KBM-7 (cell line): ENCODE measurements at places on chromosomes 4 and X.

GRCh38 chr4:152937336-152938236 is 1.5 kb downstream of the FHDC1 start:
- peak; percentile 44 for DNase-seq

- peak; percentile 2 for DNase-seq
Observed at GRCh38 chrX:46072791-46073190, 472.4 kb downstream of the ZNF674 start.

DNA sequence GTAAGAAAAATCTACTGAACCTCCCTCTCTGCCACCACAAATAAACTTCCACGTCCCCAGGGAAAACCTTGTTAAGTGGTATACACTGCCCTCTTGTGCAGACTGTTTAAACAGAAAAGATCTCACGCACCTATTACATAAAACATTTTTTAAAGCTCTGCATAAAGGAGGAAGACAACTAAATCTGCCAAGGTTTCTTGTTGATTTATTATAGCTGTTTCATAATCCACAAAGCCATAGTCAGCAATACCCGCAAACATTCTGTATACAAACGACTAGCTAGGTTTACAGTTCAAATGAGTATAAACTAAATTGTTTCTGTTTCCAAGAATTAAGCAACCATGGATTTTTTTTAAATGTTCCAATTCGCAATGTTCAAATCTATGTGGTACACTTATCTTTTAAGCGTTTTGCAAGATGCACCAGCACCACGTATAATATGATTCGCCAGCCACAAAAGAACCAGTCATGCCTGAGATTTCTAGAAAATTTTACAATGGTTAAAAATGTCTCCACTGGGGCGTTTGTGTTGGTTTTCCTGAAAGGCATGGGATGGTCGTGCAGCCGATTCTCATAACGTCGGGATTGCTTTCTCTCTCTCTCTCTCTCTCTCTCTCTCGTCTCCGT is 164.6 kb downstream of the PRKX start:
- DNase-seq = peak; percentile 42

- no peak for DNase-seq
Observed at GRCh38 chr4:16117164-16117563, 33.3 kb upstream of the PROM1 start.

GRCh38 chrX:140767646-140768045 is 58.1 kb downstream of the LINC00632 start:
- no peak for DNase-seq

DNA sequence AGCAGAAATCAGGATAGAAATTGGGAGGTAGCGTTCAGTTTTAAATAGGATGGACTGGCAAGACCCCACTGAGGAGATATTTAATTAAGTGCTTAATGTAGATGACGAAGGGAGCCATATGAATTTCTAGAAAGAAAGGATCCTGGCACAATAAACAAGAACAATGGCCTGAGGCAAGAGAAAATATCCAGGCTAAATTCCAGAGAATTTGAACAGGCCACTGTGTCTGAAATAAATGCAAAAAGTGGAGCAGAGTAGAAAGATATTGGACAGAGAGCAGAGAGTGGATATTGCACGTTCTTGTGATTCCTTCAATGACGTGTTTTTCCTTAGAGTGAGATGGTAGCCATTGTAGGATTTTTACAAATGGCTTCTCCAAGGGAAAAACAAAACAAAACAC is 1504.8 kb downstream of the C4orf33 start:
- DNase-seq = no peak

DNA sequence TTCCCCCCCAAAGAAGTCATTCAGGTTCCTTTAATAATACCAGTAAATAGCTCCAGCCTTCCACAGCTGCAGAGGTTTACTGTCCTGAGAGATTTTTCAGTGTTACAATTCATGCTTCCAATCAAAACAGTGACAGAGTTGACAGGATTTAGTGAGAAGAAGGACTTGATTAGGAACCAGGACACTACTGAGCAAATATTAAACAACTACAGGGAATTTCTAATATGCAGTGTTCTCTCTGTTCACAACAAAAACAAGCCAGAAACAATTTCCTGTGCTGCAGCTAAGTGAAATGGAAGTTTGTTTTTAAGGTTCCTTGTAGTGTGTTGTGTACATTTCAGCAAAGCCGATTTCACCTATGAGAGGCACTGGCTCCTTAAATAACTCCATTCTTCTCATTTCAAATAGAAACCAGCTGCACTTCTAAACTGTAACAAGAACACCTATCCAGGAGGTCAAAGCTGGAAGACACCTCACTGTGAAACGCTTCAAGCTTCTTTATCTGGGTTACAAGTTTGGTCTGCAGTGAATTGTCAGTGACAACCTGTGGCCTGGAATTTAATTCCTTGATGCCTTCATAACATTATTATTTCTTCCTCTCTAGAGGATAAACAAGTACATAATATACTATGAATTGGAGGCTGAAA is 149.3 kb downstream of the RASL11B start:
- DNase-seq = no peak

DNA sequence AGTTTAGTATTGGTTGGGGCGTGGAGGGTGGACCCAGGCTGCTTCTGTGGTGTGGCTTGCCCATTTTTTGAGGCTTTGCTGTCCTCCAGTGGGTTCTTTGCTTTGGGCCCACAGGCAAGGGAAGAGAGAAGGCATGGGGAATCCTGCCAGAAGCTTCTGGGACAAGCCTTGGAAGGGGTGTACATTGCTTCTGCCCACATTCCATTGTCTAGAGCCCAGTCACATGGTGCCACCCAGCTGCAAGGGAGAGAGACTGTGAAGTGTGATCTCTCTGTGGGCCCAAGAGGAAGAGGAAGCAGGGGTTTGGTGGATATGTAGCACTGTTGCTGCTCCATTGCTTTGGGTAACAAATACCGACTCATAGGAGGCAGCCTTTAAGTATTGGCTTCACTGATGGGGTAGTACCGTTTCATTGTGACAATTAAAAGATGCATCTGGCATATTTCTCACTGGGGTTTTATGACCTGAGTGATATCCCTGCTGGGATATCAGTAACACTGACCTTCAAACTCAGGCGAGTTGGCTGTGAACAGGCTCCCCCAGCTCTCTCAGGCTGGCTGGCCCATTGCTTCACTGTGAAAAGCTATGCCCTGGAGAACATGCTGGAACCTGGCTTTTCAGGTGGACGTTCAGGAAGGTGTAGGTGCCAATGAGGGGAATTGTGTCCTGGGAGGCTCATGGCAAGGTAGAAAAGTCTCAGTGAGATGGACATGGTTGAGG is 85.9 kb downstream of the CLDN34 start:
- peak; percentile 27 for DNase-seq

- DNase-seq = peak; percentile 71
Observed at GRCh38 chr4:123997776-123998449, 601.3 kb downstream of the SPRY1 start.

DNA sequence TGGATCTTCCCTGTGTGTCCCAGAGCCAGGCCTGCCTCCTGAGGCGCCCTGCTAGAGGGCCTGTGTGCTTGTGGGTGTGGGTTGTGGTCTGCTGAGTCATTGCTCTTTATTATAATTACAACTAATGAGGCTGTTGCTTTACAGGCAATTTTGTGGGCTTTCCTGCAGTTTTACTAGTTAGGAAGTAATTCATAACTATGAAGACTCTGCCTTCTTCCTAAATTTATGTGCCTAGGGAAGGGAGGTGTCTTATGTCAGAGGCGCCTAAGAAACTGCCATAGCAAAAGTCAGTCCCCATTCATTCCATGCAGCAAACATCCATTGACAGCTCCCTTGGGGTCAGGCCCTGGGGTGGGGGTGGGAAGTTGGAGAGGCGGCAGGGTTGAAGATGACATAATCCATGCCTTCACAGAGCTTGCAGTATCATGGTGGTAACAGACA is 359.2 kb downstream of the IDS start:
- DNase-seq = peak; percentile 37

DNA sequence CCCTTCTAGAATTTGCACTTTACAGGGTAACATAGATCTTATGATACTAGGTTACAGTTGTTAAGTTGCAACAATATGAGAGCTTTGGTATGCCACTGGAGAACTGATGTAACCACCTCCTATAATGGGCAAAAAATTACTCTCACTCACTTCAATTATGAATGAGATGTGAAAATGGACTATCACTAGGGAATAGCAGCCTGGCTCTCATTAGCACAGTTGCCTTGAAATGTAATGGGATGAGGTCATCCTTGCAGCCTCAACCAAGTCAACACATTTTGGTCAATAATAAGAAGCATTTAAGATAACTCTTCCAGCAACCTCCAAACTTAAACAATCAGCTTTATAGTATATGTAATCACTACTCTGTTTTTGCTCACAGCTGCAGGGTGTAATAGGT is 69.4 kb downstream of the TBC1D9 start:
- DNase-seq = no peak

DNA sequence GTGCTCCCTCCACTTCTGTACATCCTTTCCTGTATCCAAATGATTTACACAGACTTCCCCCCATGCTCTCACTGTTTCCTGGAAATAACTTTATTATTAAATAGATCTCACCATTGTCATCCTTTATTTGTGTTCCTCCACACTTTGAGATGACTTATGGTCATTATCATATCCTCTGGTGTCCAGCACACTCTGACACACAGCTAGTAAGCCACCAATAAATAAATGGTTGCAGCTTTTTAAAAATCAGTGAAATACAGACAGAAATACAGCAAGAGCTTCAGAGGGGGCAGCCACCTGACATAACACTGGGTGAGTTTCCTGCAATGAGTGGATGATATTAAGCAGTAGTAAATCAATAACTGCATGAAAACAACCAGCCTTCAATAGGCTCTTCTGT is 2036.4 kb upstream of the AGA start:
- no peak for DNase-seq

GRCh38 chr4:38138363-38138762 is 178.2 kb downstream of the PTTG2 start:
- no peak for DNase-seq
